ENCODE measurements at places on chromosomes 11 and 22. TPM values are rescaled to one million over a fixed set of nuclear protein-coding genes. Genes with fewer than 3 reads are reported as not detected.

MGAT3 gene
- 28.8 TPM for total RNA-seq

KDM4D gene
- 1.2 TPM for total RNA-seq

SPA17 gene
- 12.0 TPM for total RNA-seq

RIMBP3C gene
- total RNA-seq = not detected

PTPN5 gene
- 11.3 TPM for total RNA-seq

MMP13 gene
- not detected for total RNA-seq

MUC5B gene
- not detected for total RNA-seq

ANAPC15 gene
- 61.3 TPM for total RNA-seq

JAML gene
- 0.60 TPM for total RNA-seq

SCARF2 gene
- total RNA-seq = 14.6 TPM

BLID gene
- total RNA-seq = not detected

SPI1 gene
- not detected for total RNA-seq

SLC1A2 gene
- total RNA-seq = 0.44 TPM

DCHS1 gene
- 54.7 TPM for total RNA-seq

ADAMTS15 gene
- 1.2 TPM for total RNA-seq

GGT1 gene
- total RNA-seq = 16.9 TPM

PRSS23 gene
- total RNA-seq = 34.5 TPM

CNIH2 gene
- 21.3 TPM for total RNA-seq

CARNS1 gene
- total RNA-seq = 0.29 TPM

PRRG4 gene
- 0.75 TPM for total RNA-seq

FGF19 gene
- not detected for total RNA-seq

SIK2 gene
- total RNA-seq = 43.0 TPM

CHORDC1 gene
- 56.8 TPM for total RNA-seq

OR4C11 gene
- not detected for total RNA-seq

CCDC87 gene
- 0.89 TPM for total RNA-seq

IGLL1 gene
- not detected for total RNA-seq

SLC43A3 gene
- 21.5 TPM for total RNA-seq

CTSW gene
- not detected for total RNA-seq
